ENCODE measurements at places on chromosomes 13 and 19.
A peak's percentile ranks its signal among the peaks of the same experiment; 100 is the strongest.

DNA sequence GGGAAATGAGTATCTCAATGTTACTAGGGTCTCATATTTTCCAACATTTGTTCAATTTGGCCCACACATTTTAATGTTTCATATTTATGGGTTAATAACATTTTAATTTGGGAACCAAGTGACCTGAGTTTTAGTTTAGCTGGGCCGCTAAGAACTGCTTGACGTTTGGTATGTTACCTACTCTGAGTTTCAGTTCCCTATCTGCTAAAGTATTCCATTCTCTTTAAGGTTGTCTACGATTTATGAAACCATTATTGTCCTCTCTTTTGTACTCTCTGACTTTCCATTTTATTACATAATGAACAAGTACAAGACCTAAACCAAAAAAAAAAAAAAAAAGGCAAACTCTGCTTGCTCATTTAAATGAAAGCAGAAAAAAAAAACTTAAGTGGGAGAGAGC, 89.9 kb downstream of the FGF14 start:
- H3K4me3 ChIP-seq = no peak overlapping the region
- no peaks in the 10 kb centered on the region for H3K36me3 ChIP-seq
- DNase-seq = no peak
- no peak overlapping the region for H3K27ac ChIP-seq
- no peaks in the 10 kb centered on the region for H3K27me3 ChIP-seq

DNA sequence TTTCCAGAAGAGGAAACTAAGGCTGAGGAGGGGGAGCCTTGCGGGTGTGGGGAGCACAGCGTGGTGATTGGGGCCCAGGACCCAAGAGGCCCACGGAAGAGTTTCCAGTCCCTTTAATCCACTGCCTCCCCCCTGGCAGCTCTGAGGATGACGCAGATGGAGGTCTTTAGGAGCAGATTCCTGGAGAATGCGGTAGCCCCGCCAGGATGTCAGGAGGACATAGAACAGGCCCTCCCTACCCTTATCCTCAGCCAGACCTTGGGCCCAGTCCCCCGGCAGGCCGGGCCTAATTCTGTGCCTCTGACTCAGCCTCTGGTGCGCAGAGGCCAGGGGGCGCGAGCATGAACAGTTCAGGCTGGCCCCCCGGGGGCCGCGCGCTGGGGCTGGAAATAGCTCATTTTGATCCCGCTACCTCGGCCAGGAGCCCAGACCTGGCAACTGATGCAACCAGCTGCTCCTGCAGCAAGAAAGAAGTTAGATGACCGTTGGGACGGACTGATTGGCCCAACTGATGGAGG, 461 bp upstream of the HSPB6 start:
- peak overlapping the region; percentile 37 for H3K4me3 ChIP-seq
- peak overlapping the region; percentile 58 for H3K27ac ChIP-seq
- H3K36me3 ChIP-seq = peaks cover 25% of the 10 kb centered on the region
- H3K27me3 ChIP-seq = no peaks in the 10 kb centered on the region

DNA sequence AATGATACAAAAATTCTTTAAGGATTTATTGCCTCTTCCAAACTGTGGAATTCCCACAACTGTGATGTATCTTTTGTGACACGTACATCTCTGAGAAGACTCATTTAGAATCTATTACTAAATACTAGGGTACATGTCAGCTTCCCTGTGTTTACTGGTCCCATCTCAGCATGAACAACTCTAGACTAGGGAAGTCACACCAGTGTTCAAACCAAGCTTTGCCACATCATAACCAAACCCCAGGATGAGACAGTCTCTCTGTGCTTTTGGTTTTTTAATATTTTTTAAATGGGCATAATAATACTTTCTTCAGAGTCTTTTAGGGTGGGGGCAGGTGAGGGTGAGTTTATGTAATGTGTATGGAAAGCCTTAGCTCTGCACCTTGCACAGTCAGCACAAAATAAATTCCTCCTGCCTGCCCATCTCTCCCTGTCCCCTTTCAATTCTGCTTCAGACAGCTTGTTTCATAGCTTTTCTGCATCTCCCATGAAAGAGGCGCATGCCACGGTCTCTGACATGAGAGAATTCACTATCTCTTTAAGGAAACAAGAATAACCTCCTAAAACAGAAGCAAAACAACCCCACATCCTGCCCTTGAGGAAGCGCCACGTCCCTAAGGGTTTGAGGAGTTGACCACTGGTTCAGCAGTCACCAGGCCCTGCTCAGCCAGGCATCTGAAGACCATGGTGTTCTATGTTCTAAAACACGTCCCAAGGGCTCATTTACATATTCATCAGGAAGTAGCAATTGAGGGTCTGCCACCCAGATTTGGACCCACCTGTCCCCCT, 174.5 kb downstream of the USP12 start:
- H3K36me3 ChIP-seq = no peaks in the 10 kb centered on the region
- no peaks in the 10 kb centered on the region for H3K4me1 ChIP-seq
- no peak overlapping the region for H3K4me3 ChIP-seq
- no peak overlapping the region for H3K27ac ChIP-seq
- H3K27me3 ChIP-seq = peaks cover 9% of the 10 kb centered on the region

DNA sequence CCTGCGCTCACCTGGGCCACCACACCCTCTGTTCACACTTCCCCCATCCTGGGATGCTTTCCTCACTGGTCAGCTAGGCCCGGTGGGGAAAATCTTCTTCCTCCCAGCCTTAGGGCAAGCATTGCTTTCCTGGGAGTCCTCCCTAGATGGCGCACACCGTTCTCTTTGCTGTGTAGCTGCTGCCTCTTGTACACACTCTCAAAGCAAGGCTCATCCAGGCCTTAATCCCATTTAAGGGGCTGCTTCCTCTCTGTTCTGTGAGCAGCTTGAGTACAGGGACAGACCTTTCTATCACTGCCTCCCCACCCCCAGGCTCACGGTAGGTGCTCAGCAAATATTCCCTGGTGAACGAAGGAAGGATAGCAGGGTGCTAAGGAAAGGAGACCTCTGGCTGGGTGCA, 11.1 kb downstream of the SLC7A10 start:
- no peak overlapping the region for H3K4me3 ChIP-seq
- no peaks in the 10 kb centered on the region for H3K27me3 ChIP-seq
- no peak for DNase-seq
- H3K36me3 ChIP-seq = no peaks in the 10 kb centered on the region

DNA sequence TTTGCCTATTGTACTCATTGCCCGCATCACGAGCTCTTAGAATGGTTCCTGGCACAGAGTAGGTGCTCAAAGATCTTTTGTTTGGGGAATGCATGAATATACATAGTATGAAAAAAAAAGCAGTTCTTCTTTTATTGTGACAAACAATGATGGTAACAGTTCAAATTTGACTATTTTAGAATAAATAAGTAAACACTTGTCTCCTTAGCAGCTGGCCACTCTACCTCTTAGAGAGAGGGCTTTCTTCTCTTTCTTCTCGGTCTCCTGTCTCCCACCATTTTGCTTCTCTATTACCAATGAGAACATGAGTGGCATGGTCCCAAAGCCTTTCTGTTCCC, 639 bp upstream of the SLAIN1 start:
- H3K27ac ChIP-seq = peak overlapping the region; percentile 80
- H3K27me3 ChIP-seq = no peaks in the 10 kb centered on the region
- H3K4me1 ChIP-seq = peaks cover 39% of the 10 kb centered on the region
- no peaks in the 10 kb centered on the region for H3K36me3 ChIP-seq

DNA sequence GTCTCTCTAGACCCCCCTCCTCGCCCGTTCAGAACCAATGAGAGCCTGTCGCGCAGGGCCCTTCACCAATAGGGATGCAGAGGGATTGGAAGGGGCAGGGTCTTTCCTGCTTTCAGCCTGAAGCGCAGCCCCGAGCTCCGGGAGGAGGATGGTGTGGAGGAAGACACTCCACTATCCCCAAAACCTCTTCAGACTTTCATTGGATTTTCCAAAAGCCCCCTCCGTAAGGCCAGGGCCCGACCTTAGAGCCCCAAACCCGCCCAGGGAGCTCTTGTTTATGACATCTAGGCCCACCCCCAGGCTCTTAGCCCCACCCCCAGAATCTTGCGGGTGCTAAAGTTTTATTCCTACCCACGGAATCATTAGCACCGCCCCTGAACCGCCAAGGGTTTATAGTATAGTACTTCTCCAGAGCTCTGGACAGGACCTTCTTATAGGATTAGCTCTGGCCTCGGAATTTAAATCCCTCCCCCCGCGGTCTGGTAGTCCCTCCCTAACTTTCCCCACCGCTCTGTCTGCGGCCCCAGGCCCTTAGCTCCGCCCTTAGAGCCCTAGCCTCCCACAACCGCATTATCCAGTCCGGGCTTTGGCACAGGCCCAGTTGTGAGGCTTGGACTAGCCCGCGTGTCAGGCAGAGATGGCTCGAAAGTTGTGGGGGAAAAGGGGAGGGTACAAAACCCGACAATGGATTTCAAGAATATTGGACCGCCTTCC, 6.6 kb upstream of the EML2 start:
- no peaks in the 10 kb centered on the region for H3K27me3 ChIP-seq
- peak overlapping the region; percentile 59 for H3K4me3 ChIP-seq
- peak overlapping the region; percentile 14 for H3K27ac ChIP-seq
- H3K4me1 ChIP-seq = peaks cover 41% of the 10 kb centered on the region

Data from CD4-positive, CD25-positive, alpha-beta regulatory T cell (primary cell).